AG04450 (cell line): ENCODE measurements at places on chromosomes 6 and 20. TPM values are rescaled to one million over a fixed set of nuclear protein-coding genes. Genes with fewer than 3 reads are reported as not detected.

- DNase-seq, result no peak
These were observed 52.7 kb downstream of the GNAS start for GRCh38 chr20:58905236-58905635.

GRCh38 chr6:903761-904160 lies 210.8 kb upstream of the EXOC2 start:
- no peak for DNase-seq

SLC32A1 gene
- not detected in 2 replicates for polyA plus RNA-seq

DNA sequence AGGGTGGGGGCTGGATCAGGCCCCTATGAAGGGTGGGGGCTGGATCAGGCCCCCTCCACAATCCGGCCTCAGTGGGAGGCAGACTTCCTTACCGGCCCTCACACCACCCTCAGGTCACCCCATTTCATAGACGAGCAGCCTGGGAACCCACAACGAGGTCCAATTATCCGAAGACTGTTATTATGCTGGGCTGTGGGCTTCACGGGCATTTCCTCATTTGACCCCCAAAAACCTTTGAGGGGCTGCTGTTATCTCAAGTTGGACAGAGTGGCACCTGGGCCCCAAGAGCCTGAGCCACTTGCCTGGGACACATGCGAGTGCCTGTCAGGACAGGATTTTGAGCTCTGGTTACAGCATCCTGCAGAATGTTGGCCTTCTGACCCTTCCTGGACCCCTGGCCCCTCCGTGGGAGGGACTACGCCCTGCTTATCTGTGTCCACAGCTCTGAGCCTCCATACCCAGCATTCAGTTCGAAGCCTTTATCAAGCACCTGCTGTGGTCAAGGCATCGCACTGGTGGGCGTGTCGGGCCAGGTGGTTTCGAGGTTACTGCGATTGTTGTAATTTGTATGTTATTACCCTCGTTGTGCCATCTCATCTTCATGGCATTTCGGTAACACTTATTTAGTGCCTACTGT lies 34.5 kb upstream of the PCMTD2 start:
- no peak for DNase-seq

DNA sequence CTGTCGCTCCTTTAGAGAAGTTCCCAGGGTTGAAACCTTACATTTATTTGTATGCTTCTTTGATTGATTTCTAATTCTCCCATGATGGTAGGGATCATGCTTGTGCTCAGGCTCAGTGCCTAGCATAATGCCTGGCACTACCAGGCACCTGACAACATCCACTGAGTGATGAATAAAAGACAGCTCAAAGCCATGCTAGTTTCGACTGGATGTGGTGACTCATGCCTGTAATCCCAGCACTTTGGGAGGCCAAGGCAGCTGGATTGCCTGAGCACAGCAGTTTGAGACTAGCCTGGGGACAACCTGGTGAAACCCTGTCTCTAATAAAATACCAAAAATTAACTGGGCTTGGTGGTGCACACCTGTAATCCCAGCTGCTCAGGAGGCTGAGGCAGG lies 11.6 kb upstream of the CD164 start:
- DNase-seq, result no peak

DNA sequence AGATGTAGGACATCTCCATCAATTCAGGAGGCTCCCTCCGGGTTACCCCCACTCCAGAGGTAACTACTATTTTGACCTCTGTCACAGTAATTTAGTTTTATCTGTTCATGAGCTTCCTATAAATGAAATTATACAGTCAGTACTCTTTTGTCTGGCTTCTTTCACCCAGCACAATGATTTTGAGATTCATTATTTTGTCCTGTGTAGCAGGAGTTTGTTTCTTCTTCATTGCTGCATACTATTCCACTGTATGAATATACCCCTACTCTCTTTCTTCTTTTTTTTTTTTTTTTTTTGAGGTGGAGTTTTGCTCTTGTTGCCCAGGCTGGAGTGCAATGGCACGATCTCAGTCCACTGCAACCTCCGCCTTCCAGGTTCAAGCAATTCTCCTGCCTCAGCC lies 11.8 kb upstream of the AP5S1 start:
- no peak for DNase-seq

DNA sequence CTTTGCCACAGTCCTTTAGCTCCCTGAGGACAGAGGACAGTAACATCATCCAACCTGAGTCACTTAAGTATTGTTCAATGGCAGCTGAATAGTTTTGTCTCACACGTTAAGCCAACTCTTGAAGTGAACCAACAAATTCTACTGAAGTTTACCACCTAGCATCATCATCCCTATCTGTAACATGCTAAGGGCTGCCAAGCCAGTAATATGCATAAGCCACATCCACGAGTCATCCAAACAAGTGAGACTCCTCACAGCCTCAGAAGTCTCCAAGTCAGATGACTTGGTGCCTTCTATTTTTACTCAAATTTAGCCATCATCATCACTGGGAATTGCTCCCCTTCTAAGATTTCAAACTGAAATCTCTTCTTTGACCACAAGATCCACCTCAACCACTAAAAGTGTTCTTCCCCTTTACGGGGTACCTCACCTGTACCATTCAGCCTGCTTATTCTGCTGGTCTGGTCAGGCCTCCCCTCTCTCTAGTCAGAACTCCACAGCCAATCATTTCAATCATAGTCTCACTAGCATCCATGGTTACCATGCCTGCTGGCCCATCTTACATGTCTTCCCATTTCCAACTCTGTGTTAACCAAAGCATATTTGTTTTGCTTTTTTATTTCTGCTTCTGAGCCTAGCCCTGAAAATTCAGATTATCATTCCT lies 73.7 kb downstream of the DTNBP1 start:
- DNase-seq, result peak; percentile 43

DNA sequence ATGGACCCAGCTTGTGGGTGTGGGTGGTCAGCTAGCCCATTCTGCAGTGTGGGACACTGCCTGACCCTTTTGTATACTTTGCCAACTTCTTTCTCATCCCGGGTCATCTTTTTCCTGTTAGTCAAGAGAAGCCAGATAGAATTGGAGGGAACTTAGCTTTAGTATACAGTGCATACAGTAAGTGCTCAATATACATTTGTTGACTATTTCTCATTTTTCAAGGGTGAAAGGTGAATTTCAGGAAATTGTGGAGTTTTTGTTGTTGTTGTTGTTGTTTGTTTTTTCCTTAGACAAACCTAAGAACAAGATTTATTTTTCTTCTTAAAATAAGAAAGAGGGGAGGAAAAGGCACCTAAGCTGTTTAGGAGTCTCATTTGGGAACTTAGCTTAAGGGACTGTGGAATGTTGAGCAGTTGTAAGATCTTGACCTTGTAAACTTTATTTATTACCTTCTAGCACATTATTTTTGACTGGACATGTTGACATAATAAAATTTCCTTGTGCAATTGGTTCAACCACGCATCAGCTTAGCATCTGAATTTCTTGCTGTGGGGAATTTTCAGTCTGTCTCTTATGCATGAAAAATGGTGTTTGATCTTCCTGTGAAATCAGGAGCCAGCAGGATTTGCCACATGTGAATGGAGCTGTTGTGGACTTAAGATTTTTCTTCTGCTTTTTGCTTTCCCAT lies 113.6 kb downstream of the ARID1B start:
- DNase-seq, result no peak

DNA sequence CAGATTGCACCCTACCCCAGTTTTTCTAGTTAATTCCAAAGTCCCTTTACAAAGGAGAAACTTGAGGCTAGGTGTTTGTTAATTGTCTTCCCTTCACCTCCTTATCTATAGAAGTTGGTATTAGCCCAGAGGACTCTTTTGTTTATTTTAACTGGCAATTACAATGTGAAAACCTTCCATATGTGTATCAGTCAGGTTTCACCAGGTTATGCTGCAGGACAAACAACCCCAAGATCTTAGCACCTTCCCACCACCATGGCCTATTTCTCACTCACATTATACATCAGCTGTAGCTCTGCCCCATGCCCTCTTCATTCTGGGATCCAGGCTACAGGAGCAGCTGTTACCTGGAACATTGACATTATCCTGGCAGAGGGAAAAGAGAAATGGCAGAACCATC lies 31.1 kb downstream of the SNHG17 start:
- DNase-seq, result no peak
